ENCODE measurements at places on chromosomes 2 and 18.

- DNase-seq = no peak
These were observed 212.5 kb downstream of the NBAS start for GRCh38 chr2:15348636-15349035.

GRCh38 chr2:106963156-106963555, 77.2 kb upstream of the ST6GAL2 start:
- DNase-seq = no peak

DNA sequence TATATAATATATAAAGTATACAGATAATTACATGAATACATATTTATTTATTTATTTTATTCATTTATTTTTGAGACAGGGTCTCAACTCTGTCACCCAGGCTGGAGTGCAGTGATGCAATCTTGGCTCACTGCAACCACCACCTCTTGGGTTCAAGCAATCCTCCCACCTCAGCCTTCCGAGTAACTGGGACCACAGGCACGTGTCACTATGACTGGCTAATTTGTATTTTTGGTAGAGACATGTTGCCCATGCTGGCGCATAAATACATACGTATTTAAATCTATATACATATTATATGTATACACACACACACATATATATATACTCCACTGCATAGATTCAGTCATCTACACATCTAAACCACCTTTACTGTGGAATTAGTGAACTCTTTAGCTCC, 20.6 kb upstream of the NDUFV2 start:
- no peak for DNase-seq

DNA sequence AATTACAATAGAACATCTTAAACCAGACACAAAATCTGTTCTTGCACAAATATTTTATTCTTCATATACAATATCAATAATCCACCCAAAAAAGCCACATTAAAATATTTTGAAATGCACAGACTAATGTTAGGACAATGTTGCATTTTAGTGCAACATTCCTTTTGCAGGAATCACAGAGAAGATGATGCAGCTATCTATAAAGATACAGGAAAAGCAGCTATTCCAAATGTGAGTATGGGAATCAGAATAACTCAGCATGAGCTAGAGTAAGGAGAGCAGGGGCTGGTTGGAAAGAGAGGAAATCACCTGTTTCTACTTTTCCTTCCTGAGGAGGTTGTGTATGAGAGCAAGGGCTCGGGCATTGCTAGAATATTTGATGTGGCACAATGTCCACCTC, 4.8 kb downstream of the C2orf66 start:
- no peak for DNase-seq
